ENCODE measurements at places on chromosomes 6 and 20.

- no peak for DNase-seq
Observed at GRCh38 chr6:54002116-54002515, 109.1 kb upstream of the MLIP start.

DNA sequence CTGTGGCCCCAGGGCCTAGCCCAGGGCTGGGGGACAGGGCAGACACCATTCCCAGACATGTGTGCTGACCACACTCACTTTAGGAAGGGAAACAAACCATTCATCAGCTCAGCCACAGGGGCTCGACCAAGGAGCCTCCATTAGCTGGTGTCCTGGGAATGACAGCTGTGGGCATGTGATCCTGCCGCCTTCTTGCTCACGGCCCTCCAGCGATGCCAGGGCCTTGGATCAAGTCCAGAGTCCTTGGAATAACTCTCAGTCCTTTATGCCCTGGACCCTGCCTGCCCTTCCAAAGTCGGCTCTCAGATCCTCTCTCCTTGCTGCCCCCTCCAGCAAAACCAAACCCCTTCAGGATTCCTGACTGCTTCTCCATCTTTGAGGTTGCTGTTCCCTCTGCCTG lies 165.0 kb upstream of the RNF24 start:
- no peak for DNase-seq

DNA sequence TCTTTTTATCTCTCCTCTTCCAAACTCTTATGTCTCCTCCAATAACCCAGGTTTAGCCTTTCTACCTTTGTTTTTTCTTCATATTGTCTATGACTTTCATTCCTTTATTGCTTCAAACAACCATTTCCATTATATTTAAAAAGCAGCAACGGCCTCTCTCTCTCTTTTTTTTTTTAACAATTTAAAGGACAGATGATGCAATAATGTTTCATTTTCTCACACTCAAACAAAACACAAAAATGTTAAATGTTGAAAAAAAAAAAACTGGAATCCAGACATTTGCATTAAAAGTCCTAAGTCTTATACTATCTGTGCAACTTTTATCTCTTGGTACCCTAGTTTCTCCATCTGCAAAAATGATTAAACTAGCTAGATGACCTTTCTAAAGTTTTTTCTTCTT lies 105.8 kb downstream of the LMBRD1 start:
- DNase-seq = no peak

DNA sequence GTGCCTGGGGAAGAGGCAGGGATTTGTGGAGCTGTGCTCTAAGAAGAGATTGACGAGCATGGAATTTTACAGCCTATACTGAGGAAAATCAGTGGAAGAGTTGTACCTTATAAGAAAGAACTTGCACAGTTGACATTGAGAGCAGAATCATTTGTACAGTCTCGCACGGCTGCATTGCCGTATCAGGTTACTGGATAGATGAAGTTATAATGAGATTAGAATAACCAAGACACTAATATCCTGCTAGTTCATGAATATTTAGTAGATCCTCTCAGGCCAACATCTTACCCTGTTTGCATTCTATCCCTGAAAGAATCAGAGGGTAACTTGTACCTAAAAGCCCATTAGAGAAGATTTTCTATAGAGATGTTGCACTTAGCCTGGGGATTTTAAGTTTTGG lies 447.1 kb downstream of the PREX1 start:
- DNase-seq = no peak

DNA sequence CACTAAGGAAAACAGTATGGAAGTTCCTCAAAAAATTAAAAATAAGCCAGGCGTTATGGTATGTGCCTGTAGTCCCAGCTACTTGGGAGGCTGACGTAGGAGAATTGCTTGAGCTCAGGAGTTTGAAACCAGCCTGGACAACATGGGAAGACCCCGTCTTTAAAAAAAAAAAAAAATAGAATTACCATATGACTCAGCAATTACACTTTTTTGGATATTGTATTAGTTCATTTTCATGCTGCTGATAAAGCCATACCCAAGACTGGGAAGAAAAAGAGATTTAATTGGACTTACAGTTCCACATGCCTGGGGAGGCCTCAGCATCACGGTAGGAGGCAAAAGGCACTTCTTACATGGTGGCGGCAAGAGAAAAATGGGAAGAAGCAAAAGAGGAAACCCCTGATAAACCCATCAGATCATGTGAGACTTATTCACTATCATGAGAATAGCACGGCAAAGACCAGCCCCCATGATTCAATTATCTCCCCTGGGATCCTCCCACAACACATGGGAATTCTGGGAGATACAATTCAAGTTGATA lies 10.8 kb upstream of the SMIM29 start:
- no peak for DNase-seq

DNA sequence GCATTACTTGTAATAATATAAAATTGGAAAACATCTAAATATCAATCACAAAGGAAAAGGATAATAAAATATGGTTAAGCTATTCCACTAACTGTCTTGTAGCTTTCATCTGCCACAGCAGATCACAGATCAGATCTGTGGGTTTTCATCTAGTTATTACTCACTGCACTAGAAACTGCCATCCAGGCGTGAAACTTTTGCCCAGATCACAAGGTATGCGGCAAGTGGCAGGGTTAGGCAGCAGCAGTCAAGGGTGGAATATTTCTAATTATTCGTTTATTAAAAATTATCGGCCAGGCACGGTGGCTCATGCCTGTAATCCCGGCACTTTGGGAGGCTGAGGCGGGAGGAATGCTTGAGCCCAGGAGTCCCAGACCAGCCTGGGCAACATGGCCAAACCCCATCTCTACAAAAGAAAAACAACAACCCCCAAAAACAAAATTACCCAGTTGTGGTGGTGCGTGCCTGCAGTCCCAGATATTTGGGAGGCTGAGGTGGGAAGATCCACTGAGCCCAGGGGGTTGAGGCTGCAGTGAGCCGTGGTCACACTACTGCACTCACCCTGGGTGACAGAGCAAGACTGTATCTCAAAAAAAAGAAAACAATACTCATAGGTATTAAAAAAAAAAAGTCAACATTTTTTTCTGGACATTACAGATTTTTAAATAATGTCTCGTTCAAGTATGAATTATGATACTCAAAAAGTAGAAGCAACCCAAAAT lies 32.1 kb downstream of the BEND3 start:
- DNase-seq = no peak

- no peak for DNase-seq
Observed at GRCh38 chr6:140001821-140002341, 627.4 kb upstream of the CITED2 start.

- DNase-seq = peak; percentile 20
Observed at GRCh38 chr20:5714261-5715041, 35.8 kb upstream of the SHLD1 start.

- no peak for DNase-seq
Observed at GRCh38 chr6:33118525-33119123, 42.8 kb downstream of the HLA-DPB1 start.

DNA sequence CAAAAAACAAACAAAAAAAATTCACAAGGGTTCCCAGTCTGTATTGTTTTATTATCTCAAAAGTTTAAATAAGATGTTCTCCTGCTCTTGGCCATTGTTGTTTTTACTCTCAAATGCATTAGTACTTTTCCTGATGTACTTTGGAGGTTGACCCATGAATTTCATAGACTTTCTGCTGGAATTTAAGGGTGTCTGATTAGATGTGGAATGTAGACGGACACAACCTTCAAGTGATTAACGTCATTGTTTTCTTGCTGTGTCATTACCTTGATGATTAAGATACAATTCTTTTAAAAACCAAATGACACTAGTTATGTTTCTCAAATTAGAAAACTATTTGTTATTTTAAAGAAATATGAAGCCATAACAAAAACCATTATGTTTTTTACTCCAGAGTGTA lies 421.4 kb upstream of the RUNX2 start:
- DNase-seq = no peak

DNA sequence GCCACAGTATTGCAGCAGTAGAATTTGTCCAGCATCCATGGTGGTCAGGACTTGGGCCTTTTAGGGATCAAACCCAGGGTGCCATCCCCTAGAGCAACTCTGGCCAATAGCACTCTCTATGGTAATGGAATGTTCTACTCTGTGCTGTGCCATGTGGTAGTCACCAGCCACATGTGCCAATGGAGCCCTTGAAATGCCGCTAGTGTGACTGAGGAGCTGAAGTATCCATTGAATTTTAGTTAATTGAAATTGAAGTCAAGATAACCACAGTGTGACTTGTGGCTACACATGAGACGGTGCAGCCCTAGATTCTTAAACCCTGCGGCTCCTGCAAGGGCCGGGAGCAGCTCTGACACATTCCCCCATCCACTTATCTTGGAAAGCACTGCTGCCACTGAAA lies 54.6 kb downstream of the SLC2A10 start:
- DNase-seq = no peak

DNA sequence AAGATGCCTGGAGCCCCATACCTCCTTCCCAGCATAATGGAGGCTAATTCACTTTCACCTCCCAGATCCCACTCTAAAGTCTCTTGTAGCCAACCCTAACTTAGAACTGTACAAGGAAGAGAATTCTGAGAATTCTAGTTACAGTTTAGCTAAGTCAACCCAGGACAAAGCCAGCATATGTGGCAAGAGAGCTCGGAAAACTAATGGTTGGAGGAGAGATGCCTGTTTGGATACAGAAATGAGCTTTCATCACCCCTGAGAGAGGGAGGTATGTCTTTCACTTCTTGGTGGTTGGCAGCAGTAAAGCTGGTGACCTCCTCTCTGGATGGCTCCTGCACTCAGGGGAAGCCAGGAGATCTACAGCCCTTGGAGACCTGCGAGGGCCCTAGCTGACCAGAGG lies 252.6 kb upstream of the SUPT3H start:
- no peak for DNase-seq

DNA sequence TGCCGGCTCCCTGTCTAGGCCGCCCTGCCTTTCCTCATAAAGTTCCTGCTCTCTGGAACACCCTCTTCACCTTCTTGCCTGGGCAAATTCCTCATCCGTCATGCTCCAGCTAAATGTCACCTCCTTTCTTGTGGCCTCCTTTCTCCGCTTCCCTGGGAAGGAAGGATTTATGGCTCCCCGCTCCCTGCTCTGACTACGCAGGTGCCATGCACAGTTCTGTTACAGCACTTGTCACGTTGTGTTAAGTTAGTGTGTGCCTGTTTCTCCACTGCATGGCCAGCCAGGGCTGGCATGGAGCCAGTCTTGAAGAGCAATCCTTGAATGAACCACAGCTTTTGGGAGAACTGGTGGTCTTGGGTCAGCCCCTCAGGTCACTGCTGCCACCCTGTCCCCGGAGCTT lies 61.7 kb downstream of the CD40 start:
- DNase-seq = no peak

DNA sequence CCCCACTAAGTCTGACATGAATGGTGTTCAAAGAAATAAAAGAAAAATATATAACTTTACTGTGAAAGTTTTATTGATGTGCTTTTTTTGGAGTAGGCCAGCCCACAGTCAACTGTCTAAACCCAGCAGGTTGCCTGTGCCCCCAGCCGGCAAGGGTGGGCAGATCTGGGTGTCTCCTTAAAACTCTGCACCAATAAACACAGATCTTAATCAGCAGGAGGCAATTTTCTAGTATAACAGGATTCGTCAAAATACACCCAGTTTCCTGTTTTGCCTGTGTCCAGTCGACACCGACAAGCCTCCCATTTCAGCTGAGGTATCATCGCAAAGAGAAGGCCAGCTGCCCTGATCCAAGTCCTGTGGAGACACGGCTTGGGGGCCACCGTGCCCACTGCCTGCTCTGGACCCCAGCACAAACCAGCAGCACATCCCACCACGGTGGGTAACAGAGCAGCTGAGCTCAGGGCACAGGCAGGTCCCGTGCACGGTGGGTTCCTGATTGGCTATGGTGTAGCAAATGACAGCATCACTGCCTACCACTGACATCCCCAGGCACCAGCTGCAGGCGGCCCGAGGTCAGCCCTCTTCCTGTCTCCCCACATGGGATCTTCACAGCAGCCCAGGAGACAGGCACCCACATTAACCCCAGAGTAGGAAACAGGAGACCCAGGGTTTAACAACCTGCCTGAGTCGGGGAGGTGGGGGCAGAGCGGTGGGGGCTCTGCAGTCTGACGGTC lies 15.7 kb downstream of the BMP7 start:
- no peak for DNase-seq

GRCh38 chr6:51570168-51570921 lies 517.1 kb downstream of the PKHD1 start:
- DNase-seq = no peak

DNA sequence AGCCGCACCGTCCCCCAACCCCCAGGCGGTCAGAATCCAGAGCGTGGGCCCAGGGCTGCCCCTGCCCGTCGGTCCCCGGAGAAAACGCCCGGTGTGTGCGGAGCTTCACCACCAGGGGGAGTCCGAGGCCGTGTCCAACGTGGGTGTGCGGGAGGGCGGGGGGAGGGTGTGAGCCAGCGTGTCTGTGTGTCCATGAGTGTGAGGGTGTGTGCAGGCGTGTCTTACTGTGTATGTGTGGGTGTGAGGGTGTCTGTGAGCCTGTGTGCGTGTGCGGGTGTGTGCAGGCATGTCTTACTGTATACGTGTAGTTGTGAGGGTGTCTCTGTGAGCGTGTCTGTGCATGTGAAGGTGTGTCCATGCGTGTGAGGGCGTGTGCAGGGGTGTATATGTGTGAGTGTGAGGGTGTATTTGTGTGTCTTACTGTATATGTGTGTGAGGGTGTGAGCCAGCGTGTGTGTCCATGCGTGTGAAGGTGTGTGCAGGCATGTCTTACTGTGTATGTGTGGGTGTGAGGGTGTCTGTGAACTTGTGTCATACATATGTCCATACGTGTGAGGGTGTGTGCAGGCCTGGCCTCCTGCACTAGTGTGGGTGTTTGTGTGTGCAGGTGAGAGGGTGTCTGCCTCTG lies 24.6 kb upstream of the GATA5 start:
- peak; percentile 81 for DNase-seq

GRCh38 chr6:29925727-29926412 lies 16.5 kb upstream of the HLA-A start:
- no peak for DNase-seq

GRCh38 chr6:140567466-140567865 lies 1193.0 kb upstream of the CITED2 start:
- DNase-seq = no peak

DNA sequence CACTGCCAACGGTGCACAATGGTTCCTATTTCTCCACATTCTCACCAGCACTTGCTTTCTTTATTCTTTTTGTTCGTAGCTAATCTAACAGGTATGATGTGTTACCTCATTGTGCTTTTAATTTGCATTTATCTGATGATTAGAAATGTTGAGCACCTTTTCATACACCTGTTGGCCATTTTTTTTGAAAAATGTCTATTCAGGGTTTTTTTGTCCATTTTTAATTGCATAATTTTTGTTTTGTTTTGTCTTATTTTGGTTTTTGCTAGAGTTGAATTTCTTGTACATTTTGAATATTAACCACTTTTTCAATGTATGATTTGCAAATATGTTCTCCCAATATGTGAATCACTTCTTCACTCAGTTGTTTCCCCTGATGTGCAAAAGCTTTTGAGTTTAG lies 150.6 kb downstream of the TENT5A start:
- no peak for DNase-seq

DNA sequence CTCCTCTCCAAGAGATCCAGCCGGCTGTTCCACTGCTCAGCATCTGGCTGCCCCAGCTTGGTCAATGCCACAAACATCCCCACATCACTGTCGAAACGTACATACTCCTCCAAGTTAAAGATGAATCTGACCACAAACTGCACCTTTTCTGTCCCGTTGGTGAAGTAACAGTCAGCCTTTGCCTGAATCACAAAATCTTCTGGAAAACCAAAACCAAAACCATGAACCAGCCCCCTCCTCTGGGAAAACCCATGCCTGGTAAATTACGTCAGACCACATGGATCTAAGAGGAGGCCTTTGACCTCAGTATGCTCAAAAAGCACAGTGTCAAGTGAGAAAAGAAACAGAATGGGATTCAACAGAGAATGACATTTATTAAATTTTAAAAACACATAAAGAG lies 1.7 kb downstream of the HLA-DOB start:
- no peak for DNase-seq
